Memory B cell (primary cell): ENCODE measurements at places on chromosomes 11 and 22.

- DNase-seq = no peak
These were observed 9.0 kb upstream of the MUC5AC start for GRCh38 chr11:1148752-1149180.

DNA sequence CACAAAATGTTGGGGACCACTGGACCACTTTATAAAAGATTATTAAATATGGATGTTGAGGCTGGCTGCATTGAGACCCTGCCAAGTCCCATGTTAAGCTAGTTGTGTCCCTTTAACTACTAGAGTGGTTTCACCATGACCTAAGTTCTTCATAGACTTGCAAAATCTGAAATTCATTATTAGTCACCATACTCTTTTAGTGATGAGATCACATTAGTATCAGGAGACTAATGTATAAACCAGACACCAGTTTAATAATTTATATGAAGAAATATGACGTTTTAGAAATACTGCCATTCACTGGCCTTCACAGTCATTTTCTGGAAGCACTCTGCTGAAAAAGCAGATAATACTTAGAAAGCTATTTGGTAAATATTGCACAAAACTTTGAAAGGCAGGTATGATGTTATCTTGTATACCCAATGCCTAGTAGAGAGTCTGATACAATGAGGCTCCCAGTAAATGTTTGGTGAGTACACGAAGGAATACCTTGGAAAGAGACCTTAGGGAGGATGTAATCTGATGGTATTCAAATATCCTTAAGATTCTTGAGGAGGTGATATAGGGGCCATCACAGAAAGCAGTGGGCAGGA is 728.2 kb upstream of the ANO5 start:
- DNase-seq = no peak

- no peak for DNase-seq
These were observed 19.0 kb upstream of the CCDC134 start for GRCh38 chr22:41781507-41781906.

GRCh38 chr11:43341159-43341558 is 17.6 kb upstream of the TTC17 start:
- no peak for DNase-seq

DNA sequence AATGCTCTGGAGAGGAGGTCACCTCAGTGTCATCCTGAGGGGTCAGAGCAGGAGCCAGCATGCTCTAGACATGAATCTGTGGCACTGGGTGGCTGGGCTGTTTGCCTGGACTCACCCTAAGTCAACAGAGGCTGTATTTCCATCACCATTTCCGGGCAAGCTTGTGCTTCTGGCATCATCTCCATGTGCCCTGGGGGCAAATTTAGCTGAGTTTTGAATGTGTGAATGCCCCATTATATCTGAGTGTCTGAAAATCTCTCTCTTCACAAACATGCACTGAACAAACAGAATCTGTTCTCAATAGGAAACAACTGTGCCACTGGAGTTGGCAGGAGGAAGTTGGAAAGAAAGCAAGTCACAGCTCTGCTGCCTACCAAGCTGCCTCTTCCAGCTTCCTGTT is 356.2 kb downstream of the GRM5 start:
- DNase-seq = no peak

DNA sequence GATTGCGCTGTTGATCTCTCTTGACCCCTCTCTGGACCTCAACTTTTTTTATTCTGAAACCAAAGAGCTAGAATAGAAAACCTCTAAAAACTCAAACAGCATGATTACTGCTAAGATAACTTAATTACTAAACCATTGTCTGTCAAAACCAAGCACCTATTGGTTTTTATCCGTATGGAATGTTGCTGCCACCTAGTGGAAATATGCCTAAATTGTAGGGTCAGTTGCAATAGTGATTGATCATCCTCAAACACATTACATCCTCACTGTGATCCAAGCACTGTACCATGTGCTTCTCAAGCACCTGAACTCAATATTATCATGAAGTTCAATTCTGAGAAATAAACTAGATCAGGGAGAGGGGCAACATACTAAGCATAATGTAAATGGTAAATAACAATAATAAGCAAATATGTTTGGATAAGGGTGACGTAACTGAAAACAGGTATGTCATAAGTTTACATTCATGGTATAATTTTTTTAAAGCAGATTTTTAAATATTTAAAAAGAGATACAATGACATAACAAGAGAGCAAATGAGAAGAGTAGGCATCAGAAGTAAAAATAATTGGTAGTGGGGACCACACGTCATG is 3.8 kb upstream of the OR5A2 start:
- peak; percentile 82 for DNase-seq
